ENCODE measurements at places on chromosomes 5 and 9.

- no peak for DNase-seq
Observed at GRCh38 chr5:165457859-165458481, 1952.6 kb downstream of the MAT2B start.

- DNase-seq, result no peak
Observed at GRCh38 chr5:1730487-1730847, 69.2 kb downstream of the MRPL36 start.

DNA sequence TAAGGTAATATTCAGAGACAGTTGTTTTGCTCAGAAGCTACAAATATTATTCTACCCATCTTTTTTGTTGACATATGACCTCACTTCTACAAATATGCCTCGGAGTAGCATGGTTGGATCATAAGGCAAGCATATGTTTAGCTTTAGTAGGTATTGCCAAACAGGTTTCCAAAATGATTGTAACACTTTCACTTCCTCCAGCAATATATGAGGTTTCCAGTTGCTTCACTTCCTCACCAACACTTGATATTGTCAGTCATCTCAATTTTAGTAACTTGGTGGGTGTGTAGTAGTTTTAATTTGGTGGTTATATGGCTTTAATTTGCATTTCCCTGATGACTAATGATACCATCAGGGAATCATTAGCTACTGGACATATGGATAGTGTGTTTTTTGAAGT lies 46.7 kb downstream of the TNFSF8 start:
- no peak for DNase-seq

GRCh38 chr5:16245249-16245648 lies 65.7 kb upstream of the MARCHF11 start:
- no peak for DNase-seq

DNA sequence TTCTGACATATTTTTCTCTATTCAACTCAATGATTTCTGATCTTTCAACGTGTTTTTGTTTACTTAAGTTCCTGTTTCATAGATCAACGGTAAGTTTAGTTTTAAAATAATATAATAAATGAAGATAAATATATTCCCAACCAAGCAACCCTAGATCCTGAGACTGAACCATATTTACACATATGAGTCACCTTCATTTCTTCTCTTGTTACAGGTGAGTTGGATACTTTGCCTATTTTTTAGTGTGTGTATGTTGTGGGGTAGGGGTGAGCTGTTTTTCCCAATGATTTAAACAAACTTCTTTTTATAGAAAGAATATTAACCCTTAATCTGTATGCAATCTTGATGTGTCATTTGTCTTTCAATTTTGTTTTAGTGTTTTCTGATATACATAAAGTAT lies 186.9 kb downstream of the MCTP1 start:
- DNase-seq, result no peak

DNA sequence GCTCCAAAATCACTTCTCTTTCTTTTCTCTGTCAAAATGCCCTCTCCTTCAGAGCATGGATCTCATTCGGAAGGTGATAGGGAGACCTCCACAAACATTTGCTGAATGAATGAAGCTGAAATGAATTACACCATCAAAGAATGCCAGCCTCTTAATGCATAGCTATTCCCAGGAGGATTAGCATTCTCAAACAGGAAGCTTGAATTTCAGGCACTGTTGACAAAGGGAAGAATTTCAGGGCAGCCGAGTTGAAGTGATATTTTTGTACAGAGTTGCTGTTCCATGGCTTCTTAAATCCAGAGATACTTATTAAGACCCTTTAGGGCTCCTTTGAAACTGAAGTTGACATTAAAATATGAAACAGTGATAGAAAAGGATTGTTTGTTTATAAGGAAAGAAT lies 18.8 kb downstream of the HBEGF start:
- DNase-seq, result no peak

DNA sequence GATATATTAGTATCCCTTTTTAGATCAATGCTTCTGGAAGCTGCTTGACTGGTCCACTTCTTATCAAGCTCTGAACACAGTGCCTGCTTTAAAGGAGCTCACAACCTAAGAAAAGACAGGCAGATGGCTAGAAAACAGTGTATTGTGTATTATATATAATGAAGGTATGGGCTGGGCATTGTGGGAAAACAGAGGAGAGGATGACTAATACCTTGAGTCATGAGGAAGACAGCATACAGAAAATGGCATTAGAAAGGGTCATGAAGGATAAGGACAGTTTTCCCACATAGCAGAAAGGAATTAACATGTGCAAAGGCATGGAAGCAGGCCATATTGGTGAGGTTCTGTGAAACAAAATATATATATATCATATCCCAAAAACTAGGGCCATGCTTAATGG lies 309.6 kb downstream of the MLLT3 start:
- DNase-seq, result no peak

DNA sequence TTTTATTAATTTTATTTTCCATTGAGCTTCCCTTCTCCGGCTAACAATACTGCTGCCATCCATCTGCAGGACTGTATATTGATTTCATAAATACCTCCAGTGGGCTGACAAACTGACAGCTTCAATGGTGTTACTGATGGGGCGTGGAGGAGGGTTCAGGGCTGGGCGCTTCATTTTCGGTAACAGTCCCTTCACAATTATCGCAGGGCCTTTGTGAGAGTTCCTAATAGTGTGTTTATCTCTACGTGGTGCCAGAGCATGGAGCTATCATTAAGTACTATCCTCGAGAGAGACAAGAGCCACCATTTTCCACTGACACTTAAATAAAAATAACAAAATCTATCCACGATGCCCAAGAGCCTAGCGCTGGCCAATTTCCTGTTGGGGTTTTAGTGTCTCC lies 307.0 kb upstream of the PANK3 start:
- DNase-seq, result no peak

DNA sequence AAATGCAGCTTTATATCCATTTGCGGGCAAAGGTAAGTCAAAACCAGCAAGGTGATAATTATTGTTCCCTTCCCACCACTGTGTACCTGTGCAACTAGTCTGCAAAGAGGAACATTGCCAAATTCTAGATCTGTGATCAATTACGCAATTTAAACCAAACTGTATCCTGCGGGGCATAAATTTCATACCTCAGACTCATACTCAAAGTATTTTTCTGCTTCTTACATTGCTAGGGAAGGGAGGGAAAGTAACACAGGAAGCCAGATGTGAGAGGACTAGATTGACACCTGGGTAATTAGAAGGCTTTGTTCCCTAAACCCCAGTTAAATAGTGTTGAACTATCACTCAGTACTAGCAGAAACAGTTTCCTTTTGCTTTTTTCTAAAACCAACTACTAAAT lies 240.2 kb upstream of the ZNF608 start:
- no peak for DNase-seq

DNA sequence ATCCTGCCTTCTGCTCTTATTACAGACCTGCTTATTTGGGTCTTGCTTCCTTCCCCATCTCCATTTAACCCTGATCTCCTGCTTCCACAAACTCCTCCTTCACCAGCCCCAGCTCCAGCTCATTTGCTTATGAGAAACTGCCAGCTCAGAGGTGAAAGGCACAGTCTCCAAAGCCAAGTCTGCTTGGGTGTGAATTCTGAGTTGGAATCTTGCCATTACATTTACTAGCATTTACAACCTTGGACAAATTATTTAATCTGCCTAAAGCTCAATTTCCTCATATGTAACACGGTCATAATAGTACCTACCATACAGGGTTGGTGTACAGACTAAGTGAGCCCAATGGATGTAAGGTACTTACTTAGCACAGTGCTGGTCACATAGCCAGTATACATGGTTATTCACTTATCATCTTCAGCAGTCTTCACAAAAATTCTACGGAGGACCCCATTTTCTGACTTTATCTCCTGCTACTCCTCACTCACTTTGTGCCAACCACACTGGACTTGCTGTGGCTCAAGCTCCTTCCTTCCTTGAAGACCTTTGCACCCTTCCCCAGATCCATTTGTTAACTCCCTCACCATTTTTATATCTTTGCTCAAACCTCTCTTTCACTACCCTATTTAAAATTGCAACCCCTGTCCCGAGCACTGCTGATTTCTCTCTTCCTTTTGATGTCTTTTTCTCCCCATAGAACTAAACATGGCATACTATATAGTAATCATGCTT lies 86.2 kb downstream of the DOCK2 start:
- DNase-seq, result no peak

- DNase-seq, result no peak
Observed at GRCh38 chr9:27196383-27196782, 87.4 kb downstream of the TEK start.

DNA sequence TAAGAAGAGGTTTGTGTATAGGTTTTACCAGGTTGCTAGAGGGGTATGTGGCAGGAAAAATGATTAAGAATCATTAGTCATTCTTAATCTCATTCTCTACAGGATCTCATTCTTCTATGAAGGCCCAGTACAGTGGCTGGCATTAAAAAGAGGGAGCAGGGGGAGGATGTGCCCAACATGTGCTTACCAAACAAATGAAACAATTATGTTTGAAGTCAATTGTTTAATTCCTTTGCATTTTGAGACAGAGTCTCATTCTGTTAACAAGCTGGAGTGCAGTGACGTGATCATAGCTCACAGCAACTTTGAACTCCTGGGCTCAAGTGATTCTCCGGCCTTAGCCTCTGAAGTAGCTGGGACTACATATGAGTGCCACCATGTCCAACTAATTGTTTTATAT lies 23.0 kb downstream of the FNIP1 start:
- DNase-seq, result no peak

GRCh38 chr5:76947082-76947503 lies 5.8 kb upstream of the CRHBP start:
- peak; percentile 71 for DNase-seq

- no peak for DNase-seq
Observed at GRCh38 chr9:69637817-69638200, 34.4 kb downstream of the APBA1 start.

DNA sequence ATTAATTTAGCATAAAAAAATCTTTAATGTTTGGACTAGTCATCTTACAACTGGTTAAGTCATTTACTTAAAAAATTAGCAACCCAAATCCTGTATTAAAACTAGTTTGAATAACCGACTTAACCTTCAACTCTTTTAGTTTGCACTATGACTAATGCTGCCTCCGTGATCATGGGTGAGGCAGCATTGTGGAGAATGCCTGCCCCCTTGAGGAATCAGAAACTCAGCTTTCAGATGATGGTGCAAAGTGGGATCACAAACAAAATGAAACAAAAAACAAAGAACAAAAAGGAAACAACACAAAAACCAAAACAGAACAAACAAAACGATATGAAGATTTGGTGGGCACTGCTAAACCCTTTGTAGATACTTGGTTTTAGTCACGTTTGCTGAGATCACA lies 127.0 kb upstream of the PALM2AKAP2 start:
- DNase-seq, result no peak

GRCh38 chr9:74697535-74697934 lies 190.2 kb downstream of the TRPM6 start:
- DNase-seq, result no peak

DNA sequence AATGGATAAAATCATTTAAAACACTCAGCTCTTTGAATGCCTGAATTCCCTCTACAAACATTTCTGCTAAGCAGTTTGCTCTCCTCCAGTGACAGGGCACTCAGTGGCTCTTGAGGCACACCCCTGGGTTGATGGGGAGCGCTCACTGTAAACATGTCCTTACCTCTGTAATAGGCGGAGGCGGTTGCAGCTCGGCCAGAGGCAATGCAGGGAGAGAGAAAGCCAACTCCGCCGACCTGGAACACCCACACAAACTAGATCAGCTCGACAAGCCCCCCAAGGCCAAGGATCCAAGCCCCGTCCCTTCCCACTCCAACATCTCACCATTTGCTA lies 329 bp downstream of the CDC23 start:
- no peak for DNase-seq

- no peak for DNase-seq
Observed at GRCh38 chr9:84271531-84271900, 69.0 kb downstream of the SLC28A3 start.

DNA sequence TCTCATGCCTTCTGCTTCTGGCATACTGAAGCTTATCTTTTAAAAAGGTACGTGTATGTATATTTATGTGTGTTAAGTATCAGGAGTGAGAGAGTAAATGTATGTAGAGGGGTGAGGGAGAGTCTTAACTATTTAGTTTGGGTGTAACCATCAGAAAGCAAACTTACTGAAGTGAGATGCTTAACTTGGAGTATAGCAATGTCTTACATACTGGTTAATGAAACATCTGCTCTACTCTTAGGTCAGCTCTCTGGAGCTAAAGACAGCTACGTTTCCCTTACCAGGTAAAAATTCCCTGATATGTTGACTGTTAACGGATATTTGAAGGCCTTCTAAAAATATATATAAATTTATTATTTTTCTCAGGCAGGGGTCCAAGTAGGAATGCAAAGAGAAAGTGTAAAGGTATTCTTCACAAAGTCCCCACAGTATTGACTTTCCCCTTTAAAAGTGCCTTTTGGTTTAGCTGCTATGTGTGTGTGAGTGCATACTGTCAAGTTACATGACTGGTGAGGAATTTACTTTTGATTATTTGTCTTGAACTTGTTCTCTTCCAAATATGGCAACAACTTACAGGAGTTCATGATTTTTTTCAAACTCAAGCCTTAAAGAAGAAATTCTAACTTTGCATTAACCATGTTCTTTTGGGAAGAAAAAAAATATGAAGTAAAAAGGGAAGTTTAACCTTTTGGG lies 12.3 kb upstream of the C5orf24 start:
- no peak for DNase-seq

DNA sequence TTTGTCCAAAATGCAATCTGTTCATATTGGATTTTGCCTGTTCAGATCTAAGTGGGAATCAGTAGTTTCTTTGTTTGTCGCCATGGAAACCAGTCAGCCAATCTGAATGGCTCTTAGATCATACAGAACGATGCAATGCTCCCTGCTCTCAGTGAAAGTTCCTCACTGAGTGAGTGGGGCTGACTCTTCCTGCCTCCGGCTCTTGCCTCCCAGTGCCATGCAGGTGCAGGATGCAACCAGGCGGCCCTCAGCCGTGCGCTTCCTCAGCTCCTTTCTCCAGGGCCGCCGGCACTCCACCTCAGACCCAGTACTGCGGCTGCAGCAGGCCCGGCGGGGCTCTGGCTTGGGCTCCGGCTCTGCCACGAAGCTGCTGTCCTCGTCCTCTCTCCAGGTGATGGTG lies at the start of gene PTPDC1:
Gene PTPDC1 (plus strand): TSS at position 151 of the 400 bp plus-strand sequence. CDS start 67 bp downstream, at position 218.
- DNase-seq, result no peak

DNA sequence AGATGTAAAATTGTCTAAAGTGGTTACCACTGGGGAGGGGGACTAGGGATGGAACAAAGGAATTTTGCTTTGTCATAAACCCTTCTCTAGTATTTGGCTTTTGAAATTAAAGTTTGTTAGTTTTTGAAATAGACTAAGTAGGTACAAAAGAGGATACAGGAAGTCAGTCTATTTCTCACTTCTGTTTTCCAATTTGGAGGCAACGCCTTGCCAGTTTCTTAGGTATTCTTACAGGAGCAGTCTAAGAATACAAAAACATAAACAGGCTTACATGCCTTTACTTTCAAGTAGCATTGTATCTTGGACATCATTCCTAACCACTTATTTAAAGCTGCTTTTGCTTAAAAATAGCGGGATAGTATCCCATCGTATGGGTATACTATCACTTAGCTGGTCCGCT lies 34.4 kb downstream of the ALG2 start:
- no peak for DNase-seq

All from CMK (cell line).